ENCODE measurements at places on chromosomes 1 and 21. TPM values are rescaled to one million over a fixed set of nuclear protein-coding genes. Genes with fewer than 3 reads are reported as not detected.

DNA sequence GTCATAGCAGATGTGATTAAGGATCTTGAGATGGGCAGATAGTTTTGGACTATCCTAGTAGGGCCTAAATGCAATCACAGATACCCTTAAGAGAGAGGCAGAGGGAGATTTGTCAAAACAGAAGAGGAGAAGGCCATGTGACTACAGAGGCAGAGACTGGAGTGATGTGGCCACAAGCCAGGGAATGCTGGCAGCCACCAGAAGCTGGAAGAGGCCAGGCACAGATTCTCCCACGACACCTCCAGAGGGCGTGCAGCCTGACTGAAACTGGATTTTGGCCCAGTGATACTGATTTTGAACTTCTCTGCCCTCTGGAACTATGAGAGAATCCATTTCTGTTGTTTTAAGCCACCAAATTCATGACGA, 52.1 kb upstream of the EPS8L3 start:
- no peaks in the 10 kb centered on the region for H3K36me3 ChIP-seq
- no peaks in the 10 kb centered on the region for H3K27me3 ChIP-seq
- no peak overlapping the region for H3K27ac ChIP-seq
- no peak for DNase-seq

DNA sequence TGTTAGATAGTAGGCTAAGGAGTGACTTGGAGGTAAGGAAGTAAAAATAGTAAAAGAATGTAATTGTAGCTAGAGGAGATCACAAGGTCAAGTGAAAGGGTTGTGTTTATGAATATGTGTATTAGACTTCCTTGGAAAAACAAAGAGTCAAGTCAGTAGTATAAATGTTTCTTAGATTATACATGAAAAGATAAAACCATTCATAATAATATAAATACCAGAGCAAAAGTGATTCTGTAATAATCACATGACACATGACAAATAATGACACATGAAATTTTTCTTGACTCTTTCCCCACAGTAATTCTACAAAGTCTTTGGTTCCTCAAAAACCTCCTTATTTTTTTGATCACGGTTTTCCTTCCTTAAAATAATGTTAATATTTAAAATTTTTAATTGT, 56.4 kb downstream of the IVNS1ABP start:
- DNase-seq = no peak
- H3K36me3 ChIP-seq = no peaks in the 10 kb centered on the region
- H3K27ac ChIP-seq = no peak overlapping the region
- no peaks in the 10 kb centered on the region for H3K27me3 ChIP-seq
- H3K4me1 ChIP-seq = no peaks in the 10 kb centered on the region

- no peaks in the 10 kb centered on the region for H3K4me1 ChIP-seq
- no peak overlapping the region for H3K4me3 ChIP-seq
- no peaks in the 10 kb centered on the region for H3K27me3 ChIP-seq
- no peak overlapping the region for H3K27ac ChIP-seq
Observed at GRCh38 chr1:248194117-248194516, 2.9 kb upstream of the OR2M3 start.

DNA sequence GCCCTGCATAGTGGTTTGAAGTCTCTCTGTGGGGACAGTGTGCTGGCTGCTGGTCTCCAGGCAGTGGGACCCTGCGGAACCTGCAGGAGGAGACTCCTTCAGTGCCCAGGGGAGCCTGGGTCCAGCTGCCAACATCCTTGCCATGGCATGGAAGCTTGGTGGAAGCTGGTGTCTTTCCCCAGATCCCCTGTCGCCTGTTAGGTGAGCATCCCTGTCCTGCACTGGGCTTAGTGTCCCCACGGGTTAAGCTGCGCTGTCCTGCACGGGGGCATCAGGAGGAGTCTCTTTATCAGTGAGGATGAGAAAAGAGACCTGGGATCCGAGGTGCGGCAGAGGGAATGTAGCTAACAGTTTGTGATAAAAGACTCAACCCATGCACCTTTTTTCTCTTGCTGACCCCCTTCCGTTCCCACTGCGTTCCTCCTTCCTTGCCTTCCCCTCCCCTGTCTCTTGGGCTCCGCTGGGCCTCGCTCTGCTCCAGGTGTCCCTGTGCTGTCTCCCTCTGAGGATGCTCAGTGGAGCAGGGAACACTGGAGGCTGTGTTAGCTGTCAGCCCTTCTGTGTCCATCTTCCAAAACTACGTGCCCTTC, 59.3 kb downstream of the SLC37A1 start:
- no peak for DNase-seq
- peaks cover 15% of the 10 kb centered on the region for H3K36me3 ChIP-seq
- H3K4me3 ChIP-seq = no peak overlapping the region
- H3K27me3 ChIP-seq = no peaks in the 10 kb centered on the region
- H3K27ac ChIP-seq = no peak overlapping the region
- H3K4me1 ChIP-seq = no peaks in the 10 kb centered on the region

GRCh38 chr1:63322114-63322943, at the start of gene FOXD3:
FOXD3 (plus strand) TSS chr1:63322567; CDS start chr1:63323059, 492 bp downstream.
- peak; percentile 48 for DNase-seq
- peaks cover 2% of the 10 kb centered on the region for H3K4me1 ChIP-seq
- peaks cover 11% of the 10 kb centered on the region for H3K27me3 ChIP-seq
- no peak within 1 kb of the TSS for H3K27ac ChIP-seq

DNA sequence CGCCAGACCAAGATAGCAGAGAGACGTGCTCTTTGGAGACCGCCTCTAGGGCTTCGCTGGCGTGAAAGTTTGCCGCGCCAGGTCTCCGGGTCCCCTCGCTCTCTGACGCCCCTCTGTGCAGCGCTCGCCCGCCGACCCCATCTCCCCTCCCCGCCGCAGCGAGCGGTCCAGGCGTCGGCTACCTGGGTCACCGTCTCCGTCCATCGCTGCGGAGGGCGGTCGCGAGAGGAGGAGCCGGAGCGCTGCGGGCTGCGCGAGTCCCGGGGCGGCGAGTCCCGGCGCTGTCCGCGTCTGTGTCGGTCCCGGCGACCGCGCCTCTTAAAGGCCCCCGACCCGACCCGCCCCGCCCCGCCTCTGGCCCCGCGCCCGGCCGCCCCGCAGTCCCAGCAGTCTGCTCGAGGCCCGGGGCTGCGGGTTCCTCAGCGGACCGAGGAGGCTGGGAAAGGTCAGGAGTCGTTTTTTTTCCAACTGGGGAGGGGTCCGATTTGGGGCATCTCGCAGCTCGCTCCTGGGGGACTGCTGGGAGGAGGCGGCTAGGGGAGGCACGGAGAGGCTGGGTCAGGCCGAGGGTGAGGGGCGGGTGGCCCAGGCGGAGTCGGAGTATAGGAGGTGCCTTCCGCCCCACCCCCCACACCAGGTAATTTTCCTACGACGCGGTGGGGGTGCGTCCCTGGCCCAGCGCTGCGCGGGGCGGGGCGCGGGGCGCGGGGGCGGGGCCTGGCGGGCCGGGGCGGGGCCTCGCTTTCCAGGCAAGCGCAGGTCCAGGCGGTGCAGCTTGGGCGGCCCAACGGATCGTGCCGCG, at the start of the genes FBXO2 and FBXO44:
FBXO2 (minus strand) TSS at position 293 of the 802 bp plus-strand sequence; CDS start at position 204, 89 bp downstream.
FBXO44 (plus strand) TSS at position 741 of the 802 bp plus-strand sequence. CDS start 959 bp downstream, outside the sequence.
- H3K4me1 ChIP-seq = peaks cover 44% of the 10 kb centered on the region
- DNase-seq = peak; percentile 58
- H3K27ac ChIP-seq = peak within 1 kb of the TSS; percentile 76
- H3K27me3 ChIP-seq = no peaks in the 10 kb centered on the region

DNA sequence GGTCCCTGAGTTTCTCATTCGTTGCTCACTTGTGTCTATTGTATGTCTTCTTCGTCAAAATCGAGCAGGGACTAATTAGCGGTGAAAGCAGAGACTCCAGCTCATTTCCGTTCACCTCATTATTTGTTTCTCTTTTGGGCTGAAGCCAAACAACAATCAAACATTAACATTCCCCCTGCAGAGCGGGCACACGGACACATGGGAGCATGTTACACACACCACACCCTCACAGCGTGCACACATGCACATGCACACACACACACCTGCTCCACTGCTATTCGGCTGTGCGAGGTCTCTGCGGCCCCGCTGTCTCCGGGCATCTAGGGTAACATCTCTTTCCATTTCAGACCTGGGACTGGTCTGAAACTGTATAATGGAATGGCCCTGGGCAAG, 58.5 kb upstream of the LRRC8D start:
- no peaks in the 10 kb centered on the region for H3K27me3 ChIP-seq
- H3K4me3 ChIP-seq = no peak overlapping the region
- peak; percentile 22 for DNase-seq

- H3K4me1 ChIP-seq = no peaks in the 10 kb centered on the region
- no peaks in the 10 kb centered on the region for H3K27me3 ChIP-seq
- H3K27ac ChIP-seq = no peak overlapping the region
- no peak overlapping the region for H3K4me3 ChIP-seq
- no peak for DNase-seq
Observed at GRCh38 chr21:35059742-35060141, 10.6 kb upstream of the RUNX1 start.

GRCh38 chr1:79496129-79496528, 489.6 kb upstream of the ADGRL4 start:
- no peak overlapping the region for H3K27ac ChIP-seq
- H3K27me3 ChIP-seq = no peaks in the 10 kb centered on the region
- H3K36me3 ChIP-seq = no peaks in the 10 kb centered on the region
- H3K4me3 ChIP-seq = no peak overlapping the region
- H3K4me1 ChIP-seq = no peaks in the 10 kb centered on the region
- no peak for DNase-seq

DNA sequence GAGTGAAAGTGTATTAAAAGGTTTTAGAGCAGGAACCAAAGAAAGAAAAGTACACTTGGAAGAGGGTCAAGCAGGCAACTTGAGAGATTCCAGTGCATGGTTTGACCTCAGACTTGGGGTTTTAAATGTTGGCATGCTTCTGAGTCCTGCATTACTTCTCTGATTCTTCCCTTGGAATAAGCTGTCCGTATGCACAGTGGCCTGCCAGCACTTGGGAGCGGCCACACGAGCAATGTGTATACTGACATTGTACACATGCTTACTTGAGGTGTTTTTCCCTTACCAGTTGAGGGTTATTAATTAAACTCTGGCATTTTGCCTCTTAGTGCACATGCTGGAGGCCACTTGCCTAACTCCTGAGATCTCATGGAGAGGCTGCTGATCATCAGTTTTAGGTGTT, 786.6 kb upstream of the RGS18 start:
- H3K4me1 ChIP-seq = no peaks in the 10 kb centered on the region
- H3K36me3 ChIP-seq = no peaks in the 10 kb centered on the region
- H3K4me3 ChIP-seq = no peak overlapping the region

- no peak for DNase-seq
- no peak overlapping the region for H3K4me3 ChIP-seq
- no peaks in the 10 kb centered on the region for H3K27me3 ChIP-seq
Observed at GRCh38 chr21:38323721-38324531, 67.1 kb downstream of the KCNJ15 start.

DNA sequence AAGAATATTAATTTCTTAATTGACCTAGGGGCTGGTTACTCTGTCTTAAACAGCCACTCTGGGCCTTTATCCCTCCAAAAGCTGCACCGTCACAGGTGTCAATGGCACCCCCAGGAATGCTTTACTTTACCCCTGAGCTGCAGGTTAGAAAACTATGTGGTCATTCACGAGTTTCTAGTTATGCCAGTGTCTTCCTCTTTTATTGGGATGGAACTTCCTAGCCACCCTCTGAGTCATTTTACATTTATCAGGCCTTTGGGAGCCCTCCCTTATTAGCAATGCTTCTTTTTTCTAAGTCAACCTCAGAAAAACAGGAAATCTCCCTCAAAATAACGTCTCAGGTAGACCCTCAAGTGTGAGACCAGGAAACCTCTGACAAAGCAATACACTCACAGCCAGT, 59.4 kb upstream of the USH2A start:
- no peaks in the 10 kb centered on the region for H3K4me1 ChIP-seq
- no peak overlapping the region for H3K27ac ChIP-seq
- no peaks in the 10 kb centered on the region for H3K27me3 ChIP-seq
- no peaks in the 10 kb centered on the region for H3K36me3 ChIP-seq
- no peak for DNase-seq
- H3K4me3 ChIP-seq = no peak overlapping the region

- H3K4me3 ChIP-seq = no peak overlapping the region
- no peak overlapping the region for H3K27ac ChIP-seq
- peak; percentile 36 for DNase-seq
Observed at GRCh38 chr1:30657131-30658013, 66.0 kb downstream of the MATN1 start.

GRCh38 chr1:215517441-215517891, 49.6 kb upstream of the KCTD3 start:
- H3K4me1 ChIP-seq = no peaks in the 10 kb centered on the region
- H3K27ac ChIP-seq = no peak overlapping the region
- H3K27me3 ChIP-seq = no peaks in the 10 kb centered on the region
- H3K36me3 ChIP-seq = no peaks in the 10 kb centered on the region
- DNase-seq = no peak

GRCh38 chr1:119139403-119139802, 1.1 kb downstream of the WARS2 start:
- peaks cover 3% of the 10 kb centered on the region for H3K4me1 ChIP-seq
- H3K36me3 ChIP-seq = no peaks in the 10 kb centered on the region
- peak overlapping the region; percentile 100 for H3K27ac ChIP-seq
- peak; percentile 39 for DNase-seq

GRCh38 chr1:77511440-77511840, 171.0 kb downstream of the ZZZ3 start:
- H3K36me3 ChIP-seq = no peaks in the 10 kb centered on the region
- no peak for DNase-seq
- peaks cover 12% of the 10 kb centered on the region for H3K27me3 ChIP-seq
- no peaks in the 10 kb centered on the region for H3K4me1 ChIP-seq

DNA sequence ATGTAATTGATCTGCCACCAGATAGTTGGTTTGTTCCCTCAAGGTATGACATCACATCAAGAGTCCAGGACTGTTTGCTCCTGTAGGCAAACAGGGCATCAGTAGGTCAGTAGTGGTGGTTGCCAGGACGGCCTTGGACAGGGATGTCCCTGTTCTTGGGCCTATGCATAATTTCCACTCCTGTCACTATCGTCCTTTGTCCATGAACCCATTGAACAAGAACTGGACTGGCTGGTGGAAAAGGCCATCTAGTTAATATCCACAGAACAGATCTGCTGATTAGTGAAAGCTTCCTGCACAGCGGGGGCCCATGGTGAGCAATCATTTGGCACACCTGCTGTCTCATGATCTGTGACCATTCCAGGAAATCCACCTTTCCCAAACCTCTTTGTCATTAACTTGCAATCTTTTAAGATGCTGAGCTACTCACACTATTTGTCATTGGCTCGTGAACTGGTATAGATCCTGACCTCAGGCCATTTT, 12.4 kb upstream of the BSDC1 start:
- no peaks in the 10 kb centered on the region for H3K27me3 ChIP-seq
- DNase-seq = no peak
- no peak overlapping the region for H3K4me3 ChIP-seq
- no peak overlapping the region for H3K27ac ChIP-seq
- H3K36me3 ChIP-seq = no peaks in the 10 kb centered on the region

DNA sequence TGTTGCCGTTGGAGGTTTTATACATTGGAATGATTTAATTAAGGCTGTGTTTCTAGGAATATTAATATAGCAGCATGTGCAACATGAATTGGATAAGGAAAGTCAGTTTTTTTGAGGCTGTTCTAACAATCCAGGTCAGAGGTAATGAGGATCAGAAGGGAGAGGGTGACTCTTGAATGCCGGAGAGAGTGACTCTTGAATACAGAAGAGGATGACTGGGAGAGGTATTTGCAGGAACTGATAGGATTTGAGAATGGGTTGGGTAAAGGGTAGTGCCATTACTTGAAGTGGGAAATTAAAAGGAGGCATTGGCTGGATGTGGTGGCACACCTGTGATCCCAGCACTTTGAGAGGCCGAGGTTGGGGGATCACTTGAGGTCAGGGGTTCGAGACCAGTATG, 55.6 kb upstream of the MACF1 start:
- no peak overlapping the region for H3K4me3 ChIP-seq
- H3K36me3 ChIP-seq = no peaks in the 10 kb centered on the region
- H3K4me1 ChIP-seq = no peaks in the 10 kb centered on the region
- DNase-seq = no peak
- no peak overlapping the region for H3K27ac ChIP-seq
- no peaks in the 10 kb centered on the region for H3K27me3 ChIP-seq

Gene NR1I3
- polyA plus RNA-seq = 7.8 TPM

Gene RBM34
- polyA plus RNA-seq = 51.8 TPM

Gene TMEM61
- 2.2 TPM for polyA plus RNA-seq

Gene FAM72A
- 1.6 TPM for polyA plus RNA-seq

Gene CLIC6
- polyA plus RNA-seq = 0.81 TPM

Gene KIRREL1
- 15.3 TPM for polyA plus RNA-seq

Measured in small intestine (tissue), 16 donors.